ENCODE measurements at places on chromosomes 16 and 17. TPM values are rescaled to one million over a fixed set of nuclear protein-coding genes. Genes with fewer than 3 reads are reported as not detected.

DNA sequence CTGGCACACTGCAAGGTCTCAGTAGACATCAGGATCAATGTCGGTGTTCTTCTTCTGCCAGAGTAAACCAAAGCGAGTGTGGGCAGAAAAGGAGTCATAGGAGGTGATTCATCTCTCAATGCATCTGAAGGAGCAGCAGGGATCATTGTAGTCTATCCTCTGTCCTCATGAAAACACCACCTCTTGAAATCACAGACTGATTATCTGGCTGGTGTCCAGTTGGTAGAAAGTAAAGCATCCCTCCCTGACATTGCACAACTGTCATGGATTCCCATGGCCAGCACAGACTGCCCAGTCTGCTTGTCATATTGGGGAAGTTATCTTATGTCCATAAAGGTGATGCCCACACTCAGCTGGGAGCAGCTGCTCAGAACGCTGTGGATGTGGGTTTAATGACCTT is 74.1 kb downstream of the ABCC12 start:
- DNase-seq: no peak

- no peak for DNase-seq
These were observed 530 bp downstream of the CCL17 start for GRCh38 chr16:57405097-57405496.

- DNase-seq: no peak
These were observed 76.8 kb downstream of the SEC14L1 start for GRCh38 chr17:77217566-77217965.

Gene E2F4
- total RNA-seq: 114 TPM

GRCh38 chr17:12459736-12460135 is 206.0 kb upstream of the MYOCD start:
- DNase-seq: no peak

GRCh38 chr16:57759541-57760356 is 24.2 kb downstream of the KATNB1 start:
- no peak for DNase-seq

DNA sequence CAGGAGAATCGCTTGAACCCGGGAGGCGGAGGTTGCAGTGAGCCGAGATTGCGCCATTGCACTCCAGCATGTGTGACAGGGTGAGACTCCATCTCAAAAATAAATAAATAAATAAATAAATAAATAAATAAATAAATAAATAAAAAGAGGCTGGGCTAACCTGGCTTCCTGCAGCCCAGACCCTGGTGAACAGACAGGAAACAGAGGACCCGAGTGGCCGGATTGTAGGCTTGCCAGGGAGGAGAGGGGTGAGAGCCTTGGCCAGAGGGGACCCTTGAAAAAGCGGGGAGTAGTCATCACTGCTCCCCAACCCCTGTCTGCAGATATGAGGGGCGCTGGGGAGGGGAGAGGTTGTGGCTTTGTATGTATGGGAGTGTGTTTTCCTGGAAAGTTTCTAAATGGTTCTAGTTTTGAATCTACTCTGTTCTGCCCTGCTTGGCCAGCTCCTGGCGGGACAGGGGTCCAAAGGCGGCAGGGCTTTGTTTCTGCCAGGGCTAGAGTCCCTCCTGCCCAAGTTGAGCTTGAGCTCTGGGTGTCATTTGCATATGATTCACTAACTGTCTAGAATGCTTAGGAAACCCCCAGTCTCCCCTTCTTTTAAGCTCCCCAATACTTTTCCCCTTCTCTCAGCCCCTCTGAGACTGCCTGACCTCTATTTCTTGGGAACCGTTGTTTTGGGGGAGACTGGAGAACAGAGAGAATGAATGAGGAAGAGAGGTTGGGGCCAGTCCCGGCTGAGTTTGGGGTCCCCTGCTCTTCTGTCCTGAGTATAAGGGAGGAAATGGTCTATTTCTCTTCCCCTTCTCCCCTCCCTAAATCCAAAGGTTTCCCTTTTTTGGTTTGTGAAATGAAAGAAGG is 16.4 kb downstream of the RARA start:
- DNase-seq: no peak

Gene EFNB3
- total RNA-seq: not detected

GRCh38 chr16:30430428-30430970 is 669 bp upstream of the DCTPP1 start:
- no peak for DNase-seq

DNA sequence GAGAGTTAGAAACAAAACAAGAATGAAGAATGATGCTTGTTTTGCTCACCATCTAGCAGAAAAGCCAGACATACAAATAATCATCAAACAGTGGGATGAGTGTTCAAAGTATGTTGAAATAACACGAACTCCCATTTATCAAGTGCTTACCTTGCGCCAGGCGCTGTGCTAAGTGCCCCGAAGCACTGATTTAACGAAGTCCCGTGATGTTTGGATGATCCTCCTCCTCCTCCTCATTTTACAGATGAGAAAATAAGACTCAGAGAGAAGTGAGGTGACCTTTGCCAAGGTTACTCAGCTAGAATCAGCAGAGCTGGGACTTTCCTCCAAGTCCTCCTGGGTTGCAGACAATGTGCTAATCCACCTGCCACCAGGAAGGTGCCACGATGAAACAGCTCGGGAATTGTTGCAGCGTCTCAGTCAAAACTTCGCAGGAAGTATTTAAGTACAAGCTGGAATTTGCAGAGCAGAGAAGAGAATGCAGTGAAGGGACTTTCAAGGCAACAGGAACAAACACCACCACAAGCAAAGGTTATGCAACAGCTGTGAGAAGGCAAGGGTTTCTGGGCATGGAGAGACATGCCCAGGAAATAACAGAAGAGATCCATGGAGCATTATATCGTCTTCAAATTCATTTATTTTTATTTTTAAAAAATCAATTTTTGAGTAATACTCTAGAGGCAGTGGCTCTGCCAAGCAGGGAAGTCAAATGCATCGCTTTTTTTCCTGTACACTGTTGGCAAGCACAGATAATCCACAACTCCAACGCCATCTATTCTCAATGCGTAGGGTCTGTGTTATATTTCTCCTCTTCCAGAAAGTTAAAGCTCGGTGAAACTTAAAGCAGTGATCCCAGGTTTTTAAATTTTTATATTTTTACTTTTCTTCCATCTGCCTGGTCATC is 11.1 kb downstream of the PRCD start:
- DNase-seq: no peak

Gene TP53TG3C
- total RNA-seq: not detected

Gene MYCBPAP
- total RNA-seq: 7.9 TPM

Gene SPATA20
- total RNA-seq: 463 TPM

All from ascending aorta (tissue), 2 donors.